ENCODE measurements at places on chromosomes 1 and 21.

GRCh38 chr21:33561373-33561772 is 18.5 kb downstream of the SON start:
- DNase-seq, result no peak

GRCh38 chr1:37476087-37476452 is 1.7 kb downstream of the ZC3H12A start:
- DNase-seq, result no peak

- DNase-seq, result no peak
Measured at GRCh38 chr1:170675865-170676264, 11.9 kb downstream of the PRRX1 start.

DNA sequence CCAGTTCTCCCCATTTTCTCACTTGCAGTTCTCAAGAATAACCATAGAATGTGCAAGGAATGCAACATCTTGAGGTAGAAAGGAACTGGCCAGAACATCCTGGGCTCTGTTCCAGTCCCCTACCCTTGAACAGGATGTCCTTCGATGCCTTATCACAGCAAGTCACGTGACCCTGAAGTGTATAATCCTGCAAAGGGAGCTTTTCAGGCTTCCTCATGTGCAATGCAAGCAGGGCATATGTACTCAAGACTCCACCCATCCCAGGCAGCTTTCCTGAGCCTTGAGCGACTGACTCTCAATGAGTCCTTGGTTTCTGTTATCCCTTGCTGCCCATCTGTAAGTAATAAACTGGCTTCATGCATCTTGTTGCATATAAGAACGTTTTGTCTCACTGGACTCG is 311.0 kb downstream of the MRPL39 start:
- DNase-seq, result no peak

GRCh38 chr1:230160957-230161771 is 94.1 kb downstream of the GALNT2 start:
- no peak for DNase-seq

DNA sequence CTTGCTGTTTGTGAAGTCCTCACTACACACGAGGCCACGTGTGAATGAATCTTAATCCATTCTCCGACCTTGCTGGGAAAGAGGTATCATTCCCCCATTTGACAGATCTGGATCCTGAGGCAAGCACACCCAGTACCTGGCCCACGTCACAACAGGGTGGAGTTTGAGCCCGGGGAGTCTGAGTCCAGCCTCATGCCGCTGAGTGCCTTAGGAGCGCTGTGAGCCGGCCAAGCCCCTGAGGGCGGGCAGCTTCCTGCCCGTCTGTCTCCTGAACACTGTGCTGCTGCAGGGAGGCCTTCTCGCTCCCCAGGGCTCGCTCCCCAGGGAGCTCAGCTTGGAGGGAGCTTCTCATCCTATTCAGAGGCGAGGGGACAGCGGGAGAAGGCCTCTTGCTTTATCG is 29.7 kb downstream of the SLC45A1 start:
- no peak for DNase-seq

DNA sequence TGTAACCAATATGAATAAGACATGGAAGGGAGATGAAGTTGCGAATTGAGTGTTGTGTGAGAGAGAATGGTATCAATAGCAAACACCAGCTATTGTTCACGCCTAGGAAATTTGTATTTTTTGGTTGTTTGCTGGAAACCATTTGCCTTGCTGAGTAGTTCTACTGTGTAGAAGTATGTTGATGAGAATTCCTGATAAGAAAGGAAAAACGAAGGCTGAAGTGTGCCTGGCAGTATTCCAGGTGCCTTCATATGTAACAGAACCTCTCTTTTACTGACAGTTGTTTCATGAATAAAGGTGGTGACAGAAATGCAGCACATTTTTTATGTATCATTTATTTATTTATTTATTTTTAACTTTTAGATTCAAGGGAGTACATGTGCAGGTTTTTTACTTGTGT is 79.5 kb downstream of the SDCCAG8 start:
- DNase-seq, result no peak

- no peak for DNase-seq
Measured at GRCh38 chr1:93338387-93339146, 7.1 kb upstream of the DR1 start.

- no peak for DNase-seq
Measured at GRCh38 chr1:108611984-108612383, 48.9 kb downstream of the HENMT1 start.

DNA sequence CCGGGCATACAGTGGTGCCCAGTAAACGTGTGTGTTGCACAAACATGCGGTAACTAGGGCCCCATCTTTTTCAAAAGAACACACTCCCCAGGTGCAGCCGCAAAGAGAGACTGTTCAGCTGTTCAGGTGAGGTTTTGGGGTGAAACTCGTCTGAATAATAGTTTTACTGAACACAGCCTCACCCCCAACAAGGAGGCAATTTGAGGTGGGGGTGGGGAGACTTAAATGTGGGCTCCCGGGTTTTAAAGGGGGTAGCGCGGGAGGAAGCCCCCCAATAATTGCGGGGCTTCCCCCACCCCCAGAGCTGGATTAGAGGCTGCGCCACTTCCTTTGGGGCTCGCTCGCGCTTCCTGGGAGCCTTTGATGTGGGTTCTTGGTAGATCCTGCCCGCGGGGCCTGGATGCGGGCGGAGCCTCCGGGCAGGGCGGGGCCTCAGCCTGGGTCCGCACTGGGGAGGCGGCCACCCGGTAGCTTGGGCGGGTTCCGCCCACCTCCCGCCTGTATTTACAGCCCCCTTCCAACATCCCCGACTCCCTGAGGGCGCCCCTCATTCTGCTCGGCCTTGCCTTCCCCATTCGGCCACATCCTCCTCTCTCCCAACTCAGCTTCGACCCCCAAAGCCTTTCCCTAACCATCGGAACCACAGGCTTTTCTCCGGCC is 6.4 kb upstream of the EPHA2 start:
- peak; percentile 41 for DNase-seq

GRCh38 chr1:203176273-203177035 is 828 bp upstream of the MYBPH start:
- DNase-seq, result no peak

GRCh38 chr1:244461245-244462071 is at the start of gene CATSPERE:
Gene CATSPERE (plus strand): TSS chr1:244461273. CDS start chr1:244461430, 157 bp downstream.
- peak; percentile 74 for DNase-seq

DNA sequence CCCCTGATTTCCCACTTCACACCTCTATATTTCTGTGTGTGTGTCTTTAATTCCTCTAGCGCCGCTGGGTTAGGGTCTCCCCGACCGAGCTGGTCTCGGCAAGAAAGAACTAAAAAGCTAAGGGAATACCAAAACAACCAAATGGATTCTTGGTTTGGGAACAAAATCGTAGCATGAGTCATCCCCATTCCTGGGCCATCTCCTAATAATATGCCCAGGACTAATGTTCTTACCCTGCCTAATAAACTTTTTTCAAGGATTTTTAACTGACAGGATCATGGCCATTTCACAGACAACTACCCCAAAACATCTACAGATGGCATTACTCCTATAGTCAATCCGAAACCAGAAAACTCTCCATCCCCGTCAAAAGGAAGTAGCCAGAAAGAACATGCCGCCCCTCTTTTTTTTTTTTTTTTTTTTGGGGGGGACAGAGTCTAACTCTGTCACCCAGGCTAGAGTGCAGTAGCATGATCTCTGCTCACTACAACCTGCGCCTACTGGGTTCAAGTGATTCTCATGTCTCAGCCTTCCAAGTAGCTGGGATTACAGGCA is 4.1 kb upstream of the HPDL start:
- DNase-seq, result no peak

- DNase-seq, result no peak
Measured at GRCh38 chr1:118928739-118929554, 59.2 kb downstream of the TBX15 start.

DNA sequence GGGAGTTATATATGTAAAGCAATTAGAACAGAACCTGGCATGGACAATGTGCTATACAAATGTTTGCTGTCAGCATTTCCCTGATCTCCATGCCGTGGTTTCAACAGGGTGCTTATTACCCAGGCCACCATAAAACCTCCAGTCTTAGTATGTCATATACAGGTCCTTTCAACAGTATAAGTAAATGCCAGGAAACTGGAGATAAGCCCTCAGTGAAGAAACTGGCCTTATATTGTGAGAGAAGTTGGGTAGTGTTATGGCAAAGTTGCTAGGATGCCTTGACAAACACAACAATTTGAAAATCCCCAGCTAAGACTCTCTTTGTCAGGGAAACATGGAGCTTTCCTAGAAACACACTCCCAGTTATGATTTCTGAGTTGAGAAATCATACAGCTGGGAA is 850.2 kb upstream of the ADAMTS5 start:
- no peak for DNase-seq

GRCh38 chr1:15429701-15430149 is 8.5 kb upstream of the CTRC start:
- DNase-seq, result no peak

GRCh38 chr1:10958614-10959013 is 53.8 kb upstream of the TARDBP start:
- no peak for DNase-seq

DNA sequence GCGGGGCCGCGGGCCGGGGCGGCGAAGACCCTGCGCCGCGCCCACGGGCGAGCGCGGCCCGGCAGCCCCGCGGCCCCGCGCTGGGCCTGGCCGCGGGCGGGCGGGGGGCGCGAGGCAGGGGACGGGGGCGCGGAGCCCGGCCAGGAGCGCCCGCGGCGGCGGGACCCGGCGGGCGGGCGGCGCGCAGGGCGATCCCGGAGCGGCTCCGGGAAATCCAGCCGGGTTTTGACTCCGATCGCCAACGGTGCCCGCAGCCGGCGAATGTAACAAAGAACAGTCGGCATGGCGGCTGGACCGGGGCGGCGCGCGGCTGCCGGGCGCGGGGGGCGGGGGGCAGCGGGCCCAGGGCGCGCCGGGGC is 334 bp downstream of the PRDM15 start:
- DNase-seq, result peak; percentile 81

DNA sequence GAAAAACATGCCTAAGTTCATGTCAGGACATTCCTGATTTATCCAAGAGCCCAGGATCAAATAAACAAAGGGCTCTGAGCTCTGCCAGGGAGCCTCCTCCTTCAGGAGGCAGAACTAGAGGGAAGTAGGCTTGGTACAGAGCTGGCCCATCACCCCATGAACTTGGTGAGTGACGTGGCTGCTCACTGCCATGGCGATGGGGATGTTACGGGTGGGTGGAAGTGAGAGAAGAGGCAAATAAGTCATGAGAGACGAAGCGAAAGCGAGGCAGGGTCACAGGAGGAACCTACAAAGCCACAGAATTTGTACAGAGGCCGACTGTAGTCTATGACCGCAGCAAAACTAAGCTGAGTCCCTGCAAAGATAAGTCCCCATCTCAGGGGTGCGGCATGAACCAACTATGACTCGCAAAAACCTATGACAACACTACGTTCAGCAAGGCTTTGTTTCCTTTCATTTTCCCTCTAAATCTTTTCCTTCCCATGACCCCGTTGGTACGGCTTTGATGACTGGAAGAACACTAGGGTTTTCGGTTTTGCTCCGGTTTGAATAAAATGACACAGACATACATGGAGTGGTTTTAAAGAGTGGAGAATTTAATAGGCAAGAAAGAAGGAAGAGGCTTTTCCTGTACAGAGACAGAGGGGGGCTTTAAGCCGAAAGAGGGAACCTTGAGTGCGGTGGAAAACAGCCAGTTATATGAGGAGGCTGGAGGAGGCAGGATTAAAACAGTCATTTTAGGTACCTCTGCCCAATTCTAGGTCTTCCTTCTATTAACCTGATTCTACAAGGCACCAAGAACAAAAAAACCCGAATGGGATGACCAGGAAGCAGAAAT is 74.1 kb downstream of the CD46 start:
- peak; percentile 52 for DNase-seq

- DNase-seq, result no peak
Measured at GRCh38 chr1:2000432-2000831, 3.2 kb downstream of the CFAP74 start.

GRCh38 chr1:234920843-234921140 is 207.8 kb downstream of the TOMM20 start:
- no peak for DNase-seq

DNA sequence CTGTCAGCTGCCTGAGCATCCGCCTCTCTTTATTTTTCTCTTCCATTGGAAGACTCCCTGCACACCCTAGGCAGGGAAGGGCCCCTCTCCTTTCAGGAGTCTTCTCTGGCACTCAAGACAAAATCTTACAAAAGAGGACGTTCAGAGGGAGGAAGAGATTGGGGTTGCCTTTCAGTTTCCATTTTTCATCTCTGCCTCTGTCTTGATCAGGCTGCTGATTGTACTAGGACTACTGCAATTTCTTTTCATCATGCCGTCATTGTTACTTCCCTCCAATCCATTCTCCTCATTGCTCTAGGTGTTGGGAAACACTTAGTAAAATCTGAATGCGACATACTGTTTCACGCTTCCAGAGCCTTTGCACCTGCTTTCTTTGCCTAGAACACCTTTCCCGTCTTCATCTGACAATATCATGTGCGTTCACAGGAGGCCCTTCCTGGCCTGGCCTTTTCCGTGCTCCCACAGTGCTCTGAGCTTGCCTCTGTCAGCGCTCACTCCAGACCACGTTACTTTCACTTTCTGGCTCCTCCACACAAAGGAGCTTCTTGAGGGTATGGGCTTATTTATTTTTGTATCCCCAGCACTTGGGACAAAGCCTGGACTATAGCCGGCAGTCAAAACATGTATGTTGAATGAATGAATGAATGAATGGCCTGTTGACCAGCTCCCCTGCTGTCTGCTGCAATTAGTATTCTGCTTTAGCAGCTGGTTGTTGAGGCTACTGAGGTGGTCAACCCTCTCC is 10.9 kb downstream of the LRRC71 start:
- no peak for DNase-seq

- DNase-seq, result no peak
Measured at GRCh38 chr21:15837645-15838044, 107.9 kb downstream of the USP25 start.

- DNase-seq, result no peak
Measured at GRCh38 chr1:91026777-91027176, 4.9 kb upstream of the ZNF644 start.

GRCh38 chr1:5944154-5944842 is 47.9 kb downstream of the NPHP4 start:
- DNase-seq, result no peak

GRCh38 chr1:244044423-244044822 is 6.7 kb upstream of the ZBTB18 start:
- no peak for DNase-seq

- DNase-seq, result no peak
Measured at GRCh38 chr1:209486861-209487593, 96.5 kb upstream of the CAMK1G start.

GRCh38 chr1:84406346-84406861 is 8.1 kb downstream of the DNASE2B start:
- no peak for DNase-seq

GRCh38 chr1:162568802-162569201 is 7.3 kb downstream of the UAP1 start:
- DNase-seq, result no peak

GRCh38 chr21:33661146-33661545 is 18.8 kb downstream of the ITSN1 start:
- DNase-seq, result no peak

GRCh38 chr1:101025283-101025656 is 314 bp downstream of the DPH5 start:
- no peak for DNase-seq

- DNase-seq, result no peak
Measured at GRCh38 chr21:14736162-14736561, 190.0 kb upstream of the SAMSN1 start.

- DNase-seq, result no peak
Measured at GRCh38 chr1:168430321-168430720, 113.5 kb downstream of the XCL2 start.

- no peak for DNase-seq
Measured at GRCh38 chr1:230307213-230307612, 118.9 kb downstream of the PGBD5 start.
